ENCODE measurements at places on chromosomes 2 and 18.

- no peak for DNase-seq
These were observed 12.8 kb downstream of the TMEM127 start for GRCh38 chr2:96253006-96253405.

GRCh38 chr18:55508651-55509050 lies 79.3 kb downstream of the TCF4 start:
- DNase-seq: no peak

GRCh38 chr2:11852526-11853196 lies 106.2 kb downstream of the LPIN1 start:
- DNase-seq: no peak

DNA sequence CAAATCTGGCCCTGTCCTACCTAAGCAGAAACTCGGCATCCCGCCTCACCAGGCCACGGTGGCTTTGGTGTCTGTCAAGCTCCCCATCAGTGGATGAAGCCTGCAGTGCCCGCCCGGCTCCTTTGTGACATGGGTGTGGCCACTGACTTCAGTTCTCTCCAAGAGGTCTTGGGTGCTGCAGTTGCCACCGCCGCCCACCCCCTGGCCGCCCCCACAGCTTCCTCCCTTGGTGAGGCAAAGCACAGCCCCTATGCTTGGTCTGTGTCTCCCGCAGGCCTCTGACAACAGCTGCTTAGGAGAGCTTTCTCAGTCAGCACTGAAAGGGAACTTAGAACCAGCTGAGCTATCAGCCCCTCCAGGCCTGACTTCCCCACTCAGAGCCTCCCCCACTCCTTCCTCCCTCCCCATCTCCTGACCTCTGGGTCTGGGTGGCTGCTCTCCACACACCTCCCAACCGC lies 22.9 kb upstream of the GPR55 start:
- no peak for DNase-seq

GRCh38 chr2:135586148-135586547 lies 54.9 kb downstream of the R3HDM1 start:
- no peak for DNase-seq

GRCh38 chr18:34321066-34321465 lies 96.4 kb upstream of the NOL4 start:
- no peak for DNase-seq

GRCh38 chr18:5879479-5879882 lies 15.8 kb downstream of the TMEM200C start:
- DNase-seq: no peak
